ENCODE measurements at places on chromosomes 2 and 18.

DNA sequence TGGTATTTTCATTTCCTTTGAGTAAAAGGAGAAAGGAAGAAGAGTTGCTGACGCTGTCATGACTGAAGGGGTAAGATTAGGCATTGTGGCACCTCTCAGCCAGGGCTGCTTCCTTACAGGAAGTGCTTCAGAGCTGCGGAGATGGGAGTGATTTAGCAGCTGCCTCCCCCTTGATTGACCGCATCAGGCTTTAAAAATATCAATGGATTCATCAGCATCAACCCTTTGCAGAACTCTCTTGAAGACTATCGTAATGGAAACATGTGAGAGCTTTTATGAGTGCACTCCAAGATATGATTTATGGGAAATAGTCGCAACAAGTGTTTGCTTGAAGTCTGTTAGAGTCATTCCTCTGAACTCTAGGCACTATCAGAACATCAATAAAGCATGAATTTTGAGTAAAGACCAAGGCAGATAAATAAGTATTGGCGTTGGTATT is 141.1 kb downstream of the CSRNP3 start:
- no peak for DNase-seq

DNA sequence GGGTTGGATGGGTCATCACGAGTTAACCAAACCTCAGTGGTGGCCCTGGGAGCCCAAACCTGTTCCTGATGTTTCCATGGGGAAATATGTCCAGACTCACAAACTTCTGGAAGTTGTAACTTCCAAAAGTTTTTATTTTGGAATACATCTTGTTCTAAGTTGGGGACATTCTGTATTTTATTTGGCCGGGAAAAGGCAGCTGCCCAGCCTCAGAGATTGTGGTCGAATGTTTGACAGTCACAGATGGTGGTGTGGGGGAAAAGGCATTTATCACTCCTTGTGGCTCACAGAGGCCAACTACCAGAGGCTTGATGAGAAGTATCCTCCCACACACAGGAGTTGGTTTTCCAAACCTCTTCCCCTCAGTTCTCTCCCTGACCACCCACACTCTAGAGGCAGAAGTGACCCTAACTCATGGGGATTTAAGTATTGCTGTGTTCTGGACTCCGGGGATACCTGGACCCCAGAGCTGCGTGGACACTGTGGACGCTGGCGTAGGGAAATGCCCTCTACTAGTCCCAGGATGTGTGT is 124.7 kb upstream of the PPP1CB start:
- no peak for DNase-seq

GRCh38 chr18:26506012-26506411 is 42.3 kb downstream of the KCTD1 start:
- DNase-seq, result no peak

- peak; percentile 59 for DNase-seq
These were observed at the start of gene INPP4A for GRCh38 chr2:98444436-98445176. INPP4A (plus strand) TSS chr2:98444858; CDS start chr2:98520049, 75,191 bp downstream.

GRCh38 chr18:52339891-52340371 is at the start of gene DCC:
DCC (plus strand) TSS chr18:52340197; CDS start chr18:52340788, 591 bp downstream.
- no peak for DNase-seq

GRCh38 chr2:28117104-28117596 is 226.6 kb downstream of the BABAM2 start:
- DNase-seq, result no peak

GRCh38 chr2:241859017-241859435 is 332 bp upstream of the PDCD1 start:
- no peak for DNase-seq

GRCh38 chr18:63192885-63193349 is 126.7 kb downstream of the BCL2 start:
- DNase-seq, result no peak

DNA sequence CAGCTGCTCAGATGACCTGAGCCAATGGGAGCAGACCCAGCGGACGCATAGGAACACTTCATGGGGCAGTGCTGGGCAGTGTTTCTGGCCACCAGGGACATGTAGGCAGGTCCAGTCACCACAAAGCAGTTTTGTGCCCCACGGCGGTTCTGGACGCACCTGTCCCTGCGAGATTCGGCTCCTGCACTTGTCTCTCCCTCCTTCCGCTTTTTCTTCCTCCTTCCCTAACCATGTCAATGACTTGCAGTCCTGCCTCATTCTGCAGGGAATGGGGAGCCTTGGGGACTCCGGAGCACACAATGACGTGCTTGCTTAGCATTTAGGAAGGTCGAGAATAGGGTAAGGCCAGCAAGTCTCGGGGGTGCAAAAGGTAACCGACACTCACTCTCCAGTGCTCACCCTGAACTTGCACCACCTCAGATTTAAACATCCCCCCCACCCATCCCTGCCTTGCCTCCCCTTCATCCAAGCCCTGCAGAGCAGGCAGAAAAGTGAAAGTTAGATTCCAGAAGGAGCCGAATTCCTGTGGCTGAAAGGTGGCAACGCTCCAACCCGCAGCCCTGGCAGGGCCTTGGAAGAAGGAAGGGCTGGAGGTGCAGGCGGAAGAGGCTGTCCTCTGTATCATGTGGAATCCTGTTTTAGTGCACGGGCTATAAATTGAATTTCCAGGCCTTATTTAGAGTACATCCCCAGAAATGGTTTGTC is 40.5 kb upstream of the ATG16L1 start:
- no peak for DNase-seq

GRCh38 chr2:197161774-197162173 is 148.8 kb downstream of the ANKRD44 start:
- no peak for DNase-seq
